ENCODE measurements at places on chromosomes 7 and 10. TPM values are rescaled to one million over a fixed set of nuclear protein-coding genes. Genes with fewer than 3 reads are reported as not detected.

DNA sequence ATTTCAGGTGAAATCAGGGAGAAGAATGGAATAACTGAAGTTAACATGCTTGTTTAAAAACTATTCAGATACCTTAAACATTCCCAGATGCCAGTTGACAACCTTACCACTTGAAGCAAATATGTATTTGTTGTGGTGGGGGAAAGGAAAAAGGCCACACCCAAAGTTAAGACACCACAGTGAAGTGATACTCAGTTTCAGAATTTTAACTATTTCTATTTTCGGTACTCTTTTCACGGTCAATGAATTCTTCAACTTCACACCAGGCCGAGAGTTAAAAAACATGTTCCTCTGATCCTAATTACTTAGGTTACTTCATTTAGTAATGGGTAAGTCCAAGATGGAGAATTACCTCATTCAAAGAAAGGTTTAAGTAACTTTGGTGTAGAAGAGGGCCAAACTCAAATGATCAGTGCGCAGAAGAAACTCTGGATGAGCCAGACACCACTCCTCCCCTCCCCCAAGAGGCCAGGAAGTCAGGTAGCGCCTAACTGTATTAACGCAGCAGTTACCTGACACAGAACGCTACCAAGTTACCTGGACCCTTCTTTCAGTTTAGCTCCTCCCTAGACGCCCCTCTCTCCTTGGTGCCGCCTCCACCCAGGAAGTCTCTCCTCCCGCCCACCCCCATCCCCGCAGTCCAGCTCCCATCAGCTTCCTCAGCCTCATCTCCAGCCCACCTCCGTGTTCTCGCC, 700 bp downstream of the MTPN start:
- H3K27ac ChIP-seq = peak overlapping the region; percentile 65
- peaks cover 4% of the 10 kb centered on the region for H3K4me1 ChIP-seq
- peak overlapping the region; percentile 93 for H3K4me3 ChIP-seq
- DNase-seq = no peak
- H3K36me3 ChIP-seq = no peaks in the 10 kb centered on the region
- no peaks in the 10 kb centered on the region for H3K27me3 ChIP-seq

DNA sequence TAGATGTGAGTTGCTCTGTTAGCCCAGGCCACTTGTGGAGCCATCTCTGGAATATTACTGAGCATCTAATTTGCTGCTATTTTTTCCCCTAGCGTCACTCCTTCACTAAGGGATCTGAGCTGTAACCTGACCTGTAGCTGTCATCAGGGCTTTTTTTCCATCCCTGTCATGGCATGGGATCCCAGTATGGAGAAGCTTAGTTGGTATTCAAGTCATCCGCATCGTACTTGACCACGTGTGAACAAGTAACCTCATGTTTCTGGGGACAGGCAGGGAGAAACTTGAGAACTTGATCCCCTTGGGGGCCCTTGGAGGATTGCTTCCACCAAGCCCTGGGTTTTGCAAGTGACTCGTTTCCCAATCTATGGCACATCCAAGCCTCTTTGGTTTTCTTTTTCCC, 474.4 kb upstream of the GALNT17 start:
- no peaks in the 10 kb centered on the region for H3K36me3 ChIP-seq
- no peak for DNase-seq
- no peaks in the 10 kb centered on the region for H3K4me1 ChIP-seq
- H3K27me3 ChIP-seq = no peaks in the 10 kb centered on the region
- no peak overlapping the region for H3K4me3 ChIP-seq

TCAF2 gene
- 3.6 TPM for total RNA-seq

GRCh38 chr7:158863611-158864506, 7.5 kb downstream of the DYNC2I1 start:
- H3K27me3 ChIP-seq = no peaks in the 10 kb centered on the region
- H3K36me3 ChIP-seq = no peaks in the 10 kb centered on the region

- H3K4me3 ChIP-seq = no peak overlapping the region
- H3K27ac ChIP-seq = no peak overlapping the region
- H3K36me3 ChIP-seq = no peaks in the 10 kb centered on the region
Measured at GRCh38 chr10:88507404-88507803, 75.7 kb downstream of the RNLS start.

SPDYE16 gene
- 0.16 TPM for total RNA-seq

PIP gene
- not detected for total RNA-seq

DNA sequence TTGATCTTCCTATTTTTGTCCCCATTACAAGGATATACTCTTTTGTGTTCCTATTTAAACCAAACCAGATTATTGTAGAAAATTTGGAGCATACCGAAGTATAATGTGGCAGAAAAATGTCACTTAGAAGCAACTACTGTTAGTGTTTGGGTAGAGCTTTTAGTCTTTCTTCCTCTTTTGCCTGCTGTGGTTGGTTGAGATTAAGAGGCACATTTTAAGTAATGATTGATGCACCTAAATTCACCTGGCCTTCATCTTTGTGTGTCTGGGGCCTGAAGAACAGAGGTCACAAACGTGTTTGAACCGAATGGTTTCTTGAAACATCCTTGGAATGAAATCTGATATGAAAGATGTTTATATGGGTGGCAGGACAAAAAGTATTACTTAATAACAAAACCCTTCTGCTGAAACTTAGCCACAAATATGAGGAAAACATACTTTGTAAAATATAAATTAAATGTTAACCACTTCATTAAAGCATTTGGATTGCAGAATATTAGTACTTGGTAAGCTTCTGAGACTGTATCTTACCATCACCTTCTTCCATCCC, 2.6 kb downstream of the BPGM start:
- no peak overlapping the region for H3K27ac ChIP-seq
- H3K27me3 ChIP-seq = no peaks in the 10 kb centered on the region
- H3K4me3 ChIP-seq = no peak overlapping the region
- H3K36me3 ChIP-seq = no peaks in the 10 kb centered on the region

- no peak for DNase-seq
- no peak overlapping the region for H3K4me3 ChIP-seq
- no peak overlapping the region for H3K27ac ChIP-seq
- H3K27me3 ChIP-seq = no peaks in the 10 kb centered on the region
- no peaks in the 10 kb centered on the region for H3K36me3 ChIP-seq
- H3K4me1 ChIP-seq = no peaks in the 10 kb centered on the region
Measured at GRCh38 chr7:14892961-14893360, 9.6 kb downstream of the DGKB start.

DNA sequence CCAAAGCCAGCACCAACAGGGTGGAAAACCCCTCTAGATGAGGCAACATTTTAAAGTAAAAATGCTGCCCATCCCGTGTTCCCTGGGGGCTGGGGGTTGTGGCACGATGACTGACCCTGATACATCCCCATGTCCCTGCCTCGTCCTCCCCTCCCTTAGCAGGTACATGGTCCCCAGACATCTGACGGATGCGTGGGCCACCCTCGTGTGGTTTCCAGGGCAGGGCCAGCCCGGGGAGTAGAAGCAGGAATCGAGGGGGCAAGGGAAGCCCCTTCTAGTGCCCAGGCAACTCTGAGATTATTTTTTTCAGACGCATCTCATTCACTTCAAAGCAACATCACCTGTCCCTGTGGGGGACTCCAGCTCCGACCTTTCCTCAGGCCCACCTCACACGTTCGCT, 3.5 kb downstream of the TMEM130 start:
- no peak overlapping the region for H3K27ac ChIP-seq
- DNase-seq = peak; percentile 64
- no peaks in the 10 kb centered on the region for H3K36me3 ChIP-seq
- no peaks in the 10 kb centered on the region for H3K4me1 ChIP-seq
- H3K27me3 ChIP-seq = no peaks in the 10 kb centered on the region

Measured in aorta (tissue), 5 donors.